ENCODE measurements at places on chromosomes 3 and 15. TPM values are rescaled to one million over a fixed set of nuclear protein-coding genes. Genes with fewer than 3 reads are reported as not detected.

The GOLGA6L7 gene
- total RNA-seq: not detected

- ATAC-seq: no peak
These were observed 30.4 kb downstream of the BHLHE40 start for GRCh38 chr3:5009506-5010109.

The GOLGA8N gene
- total RNA-seq: 6.3 TPM

- no peak for ATAC-seq
These were observed 124.4 kb downstream of the DIPK2A start for GRCh38 chr3:144096016-144096415.

The AP3B2 gene
- total RNA-seq: 0.41 TPM

DNA sequence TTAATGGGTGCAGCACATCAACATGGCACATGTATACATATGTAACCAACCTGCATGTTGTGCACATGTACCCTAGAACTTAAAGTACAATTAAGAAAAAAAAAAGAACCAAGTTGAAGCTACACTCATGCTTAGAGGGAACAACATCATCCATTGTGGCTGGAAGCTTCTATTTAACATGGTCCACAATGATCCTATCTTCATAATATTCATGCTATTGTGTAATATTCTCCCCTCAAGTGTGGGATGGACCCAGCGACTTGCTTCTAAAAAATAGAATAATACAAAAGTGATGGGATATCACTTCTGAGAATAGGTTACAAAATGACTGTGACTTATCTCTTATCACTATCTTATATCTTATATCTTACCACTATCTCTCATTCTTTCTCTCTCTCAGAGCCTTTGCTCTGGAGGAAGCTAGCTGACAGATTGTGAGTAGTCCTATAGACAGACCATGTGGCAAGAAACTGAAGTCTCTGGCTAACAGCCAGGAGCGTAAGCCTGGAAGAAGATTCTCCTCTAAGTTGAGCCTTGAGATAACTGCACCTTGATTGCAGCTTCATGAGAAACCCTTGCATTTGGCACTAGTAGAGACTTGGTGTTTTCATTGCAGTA, 198.5 kb upstream of the MRPL3 start:
- ATAC-seq: no peak

The MUC4 gene
- 2.4 TPM for total RNA-seq

The SLC30A4 gene
- total RNA-seq: 1.1 TPM

DNA sequence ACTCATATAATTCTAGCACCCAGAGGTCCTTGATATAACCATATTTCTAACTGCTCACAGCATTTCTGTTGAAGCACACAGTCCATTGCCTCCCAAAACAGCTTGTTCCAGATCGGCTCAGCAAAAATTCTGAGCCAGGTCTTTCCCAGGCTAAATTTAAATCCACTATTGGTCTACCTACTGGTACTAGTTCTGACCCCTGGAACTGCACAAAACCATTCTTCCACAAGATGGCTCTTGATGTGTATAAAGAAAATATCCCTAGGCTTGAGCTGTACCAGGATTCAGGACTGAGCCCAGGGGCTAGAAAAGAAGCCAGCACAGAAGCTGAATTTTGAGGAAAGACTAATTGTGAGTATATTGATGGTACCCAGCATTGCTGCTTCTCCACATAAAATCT, 75.4 kb upstream of the ABHD17C start:
- no peak for ATAC-seq

The SERPINI1 gene
- 1.7 TPM for total RNA-seq

The MFGE8 gene
- 17.0 TPM for total RNA-seq

GRCh38 chr3:129358177-129358771, 70.2 kb downstream of the EFCAB12 start:
- no peak for ATAC-seq

The MAGI1 gene
- total RNA-seq: not detected

DNA sequence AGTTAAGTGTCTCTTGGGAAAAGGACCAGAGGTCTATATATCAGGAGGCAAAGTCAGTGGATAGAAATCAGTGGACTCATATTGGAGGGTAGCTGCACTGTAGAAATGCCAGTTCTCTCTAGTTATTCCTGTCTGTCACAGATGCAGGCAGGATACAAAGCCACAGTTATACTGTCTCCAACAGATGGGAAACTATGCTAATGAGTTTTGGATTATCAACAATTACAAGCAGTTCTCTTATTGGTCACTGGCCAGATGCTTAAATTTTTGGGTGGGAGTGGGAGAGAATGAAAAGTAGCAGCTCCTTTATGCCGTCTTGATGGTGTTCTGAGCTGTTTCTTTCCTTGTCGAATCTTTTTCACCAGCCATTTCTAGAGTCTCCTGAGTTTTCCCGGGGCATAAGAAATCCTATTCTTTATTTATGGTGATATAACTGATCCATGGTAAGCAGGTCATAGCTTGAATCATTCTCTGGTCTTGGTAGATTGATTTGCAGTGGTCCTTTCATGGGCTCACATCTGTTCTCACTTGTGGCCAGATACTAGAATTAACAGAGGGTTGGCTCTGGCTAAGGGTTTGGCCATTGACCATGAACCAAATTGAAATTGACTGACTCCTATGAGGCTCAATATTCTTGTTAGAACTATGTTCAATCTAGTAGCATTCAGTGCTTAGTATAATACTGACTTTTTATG, 44.6 kb upstream of the RBMS3 start:
- no peak for ATAC-seq

GRCh38 chr3:82050382-82050781, 288.9 kb upstream of the GBE1 start:
- no peak for ATAC-seq

The SPG11 gene
- 55.7 TPM for total RNA-seq

The MAPKAPK3 gene
- total RNA-seq: 131 TPM

DNA sequence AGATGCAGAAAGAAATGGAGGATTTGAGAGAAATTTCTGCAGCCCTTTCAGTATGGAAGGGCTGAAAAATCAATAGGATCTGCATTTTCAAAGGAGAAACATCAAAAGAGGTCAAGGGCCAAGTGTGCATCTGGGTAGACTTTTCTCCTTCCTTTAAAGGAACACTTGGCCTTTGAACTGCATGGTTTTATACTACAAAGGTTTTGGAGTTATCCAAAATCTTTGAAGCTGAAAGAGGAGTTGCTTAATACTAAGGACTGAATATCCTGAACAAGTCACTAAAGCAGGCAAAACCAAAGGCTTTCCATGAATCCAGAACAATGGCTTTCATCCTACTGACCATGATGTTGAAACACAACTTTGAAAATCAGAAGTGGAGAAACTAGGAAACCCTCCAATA, 553.7 kb upstream of the LMCD1 start:
- ATAC-seq: no peak

DNA sequence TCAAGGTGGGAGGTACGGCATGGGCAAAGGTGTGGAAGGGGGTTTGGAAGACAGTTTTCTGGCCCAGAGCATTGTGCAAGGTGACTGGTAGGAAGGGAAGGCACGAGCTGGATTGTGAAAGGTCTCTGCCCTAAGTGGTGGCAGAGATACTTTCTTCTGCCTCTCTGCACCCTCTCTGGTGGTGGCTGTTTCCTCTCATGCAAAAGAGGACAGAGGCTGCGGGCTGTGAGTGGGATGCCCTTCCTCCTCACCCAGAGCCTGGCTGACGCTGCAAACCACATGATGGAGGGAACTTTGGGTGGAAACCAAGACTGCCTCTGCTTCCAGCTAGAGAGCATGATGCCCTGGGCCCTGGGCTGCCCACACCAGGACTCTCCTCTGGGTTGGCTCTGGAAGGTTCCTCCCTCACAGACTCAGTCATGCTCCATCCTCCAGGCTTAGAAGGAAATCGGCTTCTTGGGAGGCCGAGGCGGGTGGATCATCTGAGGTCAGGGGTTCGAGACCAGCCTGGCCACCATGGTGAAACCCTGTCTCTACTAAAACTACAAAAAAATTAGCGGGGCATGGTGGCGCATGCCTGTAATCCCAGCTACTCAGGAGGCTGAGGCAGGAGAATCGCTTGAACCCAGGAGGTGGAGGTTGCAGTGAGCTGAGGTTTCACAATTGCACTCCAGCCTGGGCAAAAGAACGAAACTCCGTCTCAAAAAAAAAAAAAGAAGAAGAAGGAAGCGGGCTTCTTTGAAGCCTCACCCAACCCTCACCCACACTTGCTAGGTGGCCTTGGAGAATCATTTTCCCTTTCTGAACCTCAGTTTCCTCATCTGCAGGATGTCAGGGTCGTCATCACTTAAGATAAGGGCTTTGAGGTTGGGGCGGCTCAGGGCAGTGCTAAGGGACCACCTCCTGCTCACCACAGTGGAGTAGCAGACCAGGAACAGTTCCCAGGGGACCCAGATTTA, 8.3 kb downstream of the PSTPIP1 start:
- ATAC-seq: peak; percentile 92

The PARP6 gene
- total RNA-seq: 81.0 TPM

DNA sequence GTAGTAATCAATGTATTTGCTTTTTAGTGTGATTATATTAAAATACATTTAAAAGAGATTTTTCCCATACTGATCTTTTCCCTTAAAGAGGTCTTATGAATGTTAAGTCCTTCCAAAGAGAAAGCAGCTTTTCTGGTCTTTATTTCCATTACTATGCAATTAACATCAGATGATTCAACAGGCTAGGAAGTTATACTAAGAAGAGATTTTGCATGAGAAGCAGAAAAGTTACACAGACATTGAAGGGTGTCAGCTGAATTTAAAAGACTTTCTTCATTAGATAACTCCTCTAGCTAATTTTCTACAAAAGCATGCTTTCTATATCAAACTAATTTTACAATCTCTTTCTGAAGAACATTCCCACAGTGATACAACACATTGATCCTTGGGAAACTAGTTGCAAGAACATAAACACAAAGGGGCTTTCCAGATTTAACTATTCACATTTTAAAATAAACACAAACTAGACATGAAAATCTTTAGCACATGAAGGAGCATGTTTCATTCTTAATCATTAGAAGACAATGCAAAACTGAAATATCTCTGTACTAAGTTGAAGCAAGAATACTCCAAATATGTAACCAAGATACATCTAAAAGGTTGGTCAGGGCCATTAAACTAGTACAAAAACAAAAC, 965.8 kb downstream of the ROBO1 start:
- no peak for ATAC-seq

DNA sequence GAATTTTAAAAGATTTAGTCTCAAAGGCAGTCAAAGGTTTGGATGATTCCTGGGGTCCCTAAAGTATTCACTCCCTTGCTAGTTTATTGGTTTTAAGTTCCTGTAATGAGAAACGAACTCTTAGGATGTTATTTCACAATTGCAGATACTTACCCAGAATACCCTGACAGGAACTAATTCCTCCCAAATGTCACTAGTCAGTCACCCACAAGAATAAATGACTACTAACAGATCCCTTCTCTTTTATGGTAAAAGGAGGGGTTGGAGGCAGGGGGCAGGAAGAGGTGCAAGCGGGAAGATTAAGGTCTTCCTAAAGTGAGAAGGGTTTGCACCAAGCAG, 174.2 kb upstream of the SLC2A2 start:
- no peak for ATAC-seq

The LSMEM2 gene
- total RNA-seq: not detected

DNA sequence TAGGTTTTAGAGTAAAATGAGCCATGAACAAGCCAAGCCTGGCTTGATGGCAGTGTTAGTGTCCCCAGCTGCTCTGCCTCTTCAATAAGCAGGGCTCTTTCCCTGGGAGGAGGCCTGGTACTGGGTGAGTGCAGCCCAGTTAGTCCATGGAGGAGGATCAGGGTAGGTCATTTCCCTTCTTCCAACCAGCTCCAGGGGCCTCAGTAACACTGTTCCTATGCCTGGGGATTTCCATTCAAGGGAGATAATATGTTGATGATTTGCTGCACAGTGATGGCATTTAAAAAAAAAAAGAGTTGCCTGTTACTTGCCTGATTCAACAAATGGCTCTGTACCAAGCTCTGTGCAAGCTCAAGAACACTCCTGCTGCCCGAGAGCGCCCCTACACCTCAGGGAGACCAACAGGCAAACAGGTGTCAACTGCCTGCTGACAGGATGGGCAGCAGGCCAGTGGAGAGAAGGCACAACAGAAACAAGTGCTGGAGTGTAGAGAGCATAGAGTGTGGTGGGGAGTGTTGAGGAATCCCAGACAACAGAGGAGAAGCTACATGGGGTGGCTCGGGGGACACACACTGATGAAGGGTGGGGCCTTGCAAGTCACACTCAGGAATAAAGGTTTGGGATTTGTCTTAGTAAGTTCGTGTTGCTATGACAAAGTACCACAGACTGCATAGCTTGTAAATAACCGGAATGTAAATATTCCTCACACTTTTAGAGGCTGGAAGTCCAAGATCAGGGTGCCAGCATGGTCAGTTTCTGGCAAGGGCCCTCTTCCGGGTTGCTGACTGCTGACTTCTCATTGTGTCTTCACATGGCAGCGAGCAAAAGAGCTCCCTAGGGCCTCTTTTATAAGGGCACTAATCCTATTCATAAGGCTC, 78.6 kb upstream of the PXYLP1 start:
- ATAC-seq: no peak

The CPNE9 gene
- 0.54 TPM for total RNA-seq

- peak; percentile 85 for ATAC-seq
These were observed 319.3 kb upstream of the AZI2 start for GRCh38 chr3:28667646-28668621.

The ASB14 gene
- not detected for total RNA-seq

The FBXL22 gene
- 0.74 TPM for total RNA-seq

The ITGA11 gene
- total RNA-seq: 0.95 TPM

The PLA2G4E gene
- not detected for total RNA-seq

- ATAC-seq: no peak
These were observed 142.4 kb downstream of the TPRA1 start for GRCh38 chr3:127448161-127448561.

The FILIP1L gene
- total RNA-seq: 0.35 TPM

- ATAC-seq: no peak
These were observed 117.5 kb upstream of the PROK2 start for GRCh38 chr3:71902258-71903111.

The RPL32 gene
- 2,773 TPM for total RNA-seq

GRCh38 chr15:75148280-75148679, 53.4 kb upstream of the C15orf39 start:
- ATAC-seq: no peak

The SCAPER gene
- total RNA-seq: 25.8 TPM
